ENCODE measurements at places on chromosomes 6 and 20. TPM values are rescaled to one million over a fixed set of nuclear protein-coding genes. Genes with fewer than 3 reads are reported as not detected.

DNA sequence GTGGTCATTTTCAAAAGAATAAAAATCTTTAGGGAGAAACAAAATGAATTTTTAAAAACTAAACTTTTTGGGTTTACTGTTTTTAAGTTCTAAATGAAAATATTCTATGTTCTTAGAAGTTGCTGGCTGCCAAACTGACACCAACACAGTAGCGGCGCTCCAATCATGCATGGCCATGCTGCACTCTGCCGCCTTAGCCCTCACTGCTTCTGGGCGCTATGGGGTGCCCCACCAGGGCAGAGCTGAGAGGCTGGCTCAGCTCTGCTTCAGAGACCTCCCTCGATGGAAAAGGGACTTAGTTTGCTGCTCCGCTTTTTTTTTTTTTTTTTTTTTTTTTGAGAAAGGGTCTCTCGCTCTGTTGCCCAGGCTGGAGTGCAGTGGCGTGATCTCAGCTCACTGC lies 20.9 kb downstream of the EZR start:
- no peaks in the 10 kb centered on the region for H3K36me3 ChIP-seq
- H3K4me3 ChIP-seq = peak overlapping the region; percentile 39
- peaks cover 52% of the 10 kb centered on the region for H3K4me1 ChIP-seq
- H3K27me3 ChIP-seq = no peaks in the 10 kb centered on the region

DNA sequence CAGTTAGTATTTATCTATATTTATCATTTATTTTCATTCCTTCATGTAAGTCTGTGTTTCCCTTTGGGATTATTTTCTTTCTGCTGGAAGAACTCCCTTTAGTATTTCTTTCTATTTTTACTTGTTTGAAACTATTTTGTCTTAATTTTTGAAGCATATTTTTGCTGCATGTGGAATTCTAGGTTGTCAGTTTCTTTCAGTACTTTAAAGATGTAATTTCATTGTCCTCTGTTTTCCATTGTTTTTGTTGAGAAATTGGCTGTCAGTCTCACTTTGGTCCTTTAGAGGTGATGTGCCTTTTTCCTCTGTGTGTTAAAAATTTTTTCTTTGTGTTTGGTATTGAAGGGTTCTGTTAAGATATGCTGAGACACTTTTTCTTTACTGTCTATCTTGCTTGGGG lies 17.1 kb downstream of the RNF182 start:
- DNase-seq = no peak
- no peaks in the 10 kb centered on the region for H3K27me3 ChIP-seq
- peaks cover 5% of the 10 kb centered on the region for H3K4me1 ChIP-seq
- H3K4me3 ChIP-seq = no peak overlapping the region

The KHDRBS2 gene
- total RNA-seq = not detected

The TNFRSF6B gene
- total RNA-seq = 0.64 TPM

Measured in HFFc6 (cell line).